CD14-positive monocyte (primary cell): ENCODE measurements at places on chromosomes 3 and 15. TPM values are rescaled to one million over a fixed set of nuclear protein-coding genes. Genes with fewer than 3 reads are reported as not detected.

Gene GOLGA6L7
- not detected for polyA plus RNA-seq

Gene CYP1A2
- polyA plus RNA-seq, result not detected

Gene SLC51B
- not detected for polyA plus RNA-seq

Gene TGM5
- polyA plus RNA-seq, result not detected

Gene ECE2
- not detected for polyA plus RNA-seq

Gene ZNF502
- polyA plus RNA-seq, result 0.20 TPM

Gene TRH
- not detected for polyA plus RNA-seq

Gene RTP1
- polyA plus RNA-seq, result not detected

Gene SPINK8
- polyA plus RNA-seq, result not detected

Gene FGF7
- not detected for polyA plus RNA-seq

DNA sequence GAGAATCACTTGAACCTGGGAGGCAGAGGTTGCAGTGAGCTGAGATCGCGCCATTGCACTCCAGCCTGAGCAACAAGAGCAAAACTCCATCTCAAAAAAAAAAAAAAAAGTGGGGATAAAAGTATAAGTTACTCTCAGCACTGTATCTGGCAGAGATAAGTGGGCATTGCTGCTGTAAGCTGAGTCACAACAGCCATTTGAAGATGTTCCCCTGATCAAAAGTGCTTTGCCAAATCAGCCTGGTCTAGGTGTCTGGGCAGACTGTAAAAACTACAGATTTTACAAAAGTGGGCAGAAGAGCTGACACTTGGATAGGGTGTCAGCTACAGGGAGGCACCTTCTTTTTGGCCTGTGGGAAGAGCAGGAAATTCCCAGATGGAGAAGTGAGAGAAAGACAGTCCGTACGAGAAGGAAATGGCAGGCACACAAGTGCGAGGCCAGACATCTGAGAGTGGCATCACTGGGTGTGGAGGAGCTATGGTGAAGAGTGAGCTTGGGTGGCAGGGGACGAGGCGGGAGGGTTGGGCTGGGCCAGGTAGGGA is 78.5 kb downstream of the TRAK1 start:
- DNase-seq, result no peak

- DNase-seq, result peak; percentile 62
Measured at GRCh38 chr3:122245513-122246174, 62.2 kb downstream of the CASR start.

- DNase-seq, result peak; percentile 27
Measured at GRCh38 chr15:31867536-31868442, 162.5 kb upstream of the CHRNA7 start.

- no peak for DNase-seq
Measured at GRCh38 chr3:31047673-31048072, 153.2 kb upstream of the GADL1 start.

DNA sequence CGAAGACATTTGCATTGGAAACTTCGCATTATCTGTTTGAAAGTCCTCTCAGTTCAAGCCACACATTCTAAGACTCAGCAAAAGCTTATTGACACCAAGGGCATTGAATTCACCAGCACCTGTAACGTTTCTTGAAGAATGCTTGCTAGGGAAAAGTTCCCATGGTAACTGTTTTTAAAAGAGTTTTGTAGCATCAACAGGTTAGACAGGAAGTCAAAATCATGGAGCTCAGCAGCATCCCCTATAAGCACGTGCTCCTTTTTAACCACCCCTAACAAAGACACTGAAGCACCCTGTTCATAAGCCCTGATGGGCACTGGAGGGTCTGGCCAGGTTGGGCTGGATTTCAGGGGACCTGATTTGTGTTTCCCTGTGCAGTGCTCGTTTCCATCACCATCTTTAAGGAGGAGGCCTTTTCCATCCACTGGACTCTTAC is 229.7 kb upstream of the BHLHE40 start:
- no peak for DNase-seq

DNA sequence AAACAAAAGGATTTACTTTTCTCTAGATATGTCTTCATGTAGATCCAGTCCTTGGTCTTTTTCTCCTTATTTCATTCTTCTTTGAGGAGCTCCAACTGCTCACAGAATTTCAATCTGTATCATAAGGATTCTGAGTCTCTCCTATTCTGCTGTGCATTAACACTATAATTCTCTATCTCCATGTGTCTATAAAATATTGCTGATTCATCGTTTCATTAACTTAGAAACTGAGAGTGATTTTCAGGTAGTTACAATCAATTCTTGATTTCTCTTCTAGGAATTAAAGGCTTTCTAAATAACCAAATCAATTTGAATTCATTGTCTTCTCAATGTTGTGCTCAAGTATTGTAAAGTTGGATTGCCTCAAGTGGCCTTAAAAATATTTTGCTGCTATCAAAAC is 651.5 kb upstream of the CADM2 start:
- no peak for DNase-seq

DNA sequence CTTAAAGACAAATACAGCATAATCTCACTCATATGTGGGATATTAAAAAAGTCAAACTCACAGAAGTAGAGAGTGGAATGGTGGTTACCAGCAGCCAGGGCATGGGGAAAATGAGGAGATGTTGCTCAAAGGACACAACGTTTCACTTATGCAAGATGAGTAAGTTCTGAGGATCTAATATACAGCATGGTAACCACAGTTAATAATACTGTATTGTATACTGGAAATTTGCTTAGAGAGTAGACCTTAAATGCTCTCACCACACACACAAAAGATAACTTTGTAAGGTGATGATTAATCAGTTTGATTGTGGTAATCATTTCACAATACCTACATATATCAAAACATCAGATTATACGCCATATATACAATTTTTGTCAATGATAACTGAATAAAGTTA is 60.0 kb downstream of the MYH15 start:
- DNase-seq, result no peak

DNA sequence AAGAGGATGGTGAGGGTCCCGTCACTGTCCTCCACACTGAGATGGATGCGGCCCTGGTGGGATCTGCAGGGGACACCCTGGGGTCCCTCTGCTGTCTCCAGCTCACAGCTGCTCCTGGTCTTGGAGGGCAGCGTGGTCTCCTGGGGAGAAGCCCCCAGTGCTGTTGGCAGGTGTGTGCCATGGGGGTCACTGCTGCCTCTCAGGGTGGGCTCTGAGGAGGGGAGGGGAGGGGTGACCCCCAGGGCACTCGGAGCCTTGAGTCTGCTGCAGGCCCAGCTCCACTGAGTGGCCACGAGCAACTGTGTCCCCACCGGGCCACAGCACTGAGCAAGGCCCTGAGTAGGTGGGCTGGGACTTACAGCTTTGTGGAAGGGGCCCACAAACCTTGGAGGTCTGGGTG is 34.7 kb downstream of the KLHL25 start:
- no peak for DNase-seq

- DNase-seq, result no peak
Measured at GRCh38 chr3:98259-98654, 98.3 kb upstream of the CHL1 start.

DNA sequence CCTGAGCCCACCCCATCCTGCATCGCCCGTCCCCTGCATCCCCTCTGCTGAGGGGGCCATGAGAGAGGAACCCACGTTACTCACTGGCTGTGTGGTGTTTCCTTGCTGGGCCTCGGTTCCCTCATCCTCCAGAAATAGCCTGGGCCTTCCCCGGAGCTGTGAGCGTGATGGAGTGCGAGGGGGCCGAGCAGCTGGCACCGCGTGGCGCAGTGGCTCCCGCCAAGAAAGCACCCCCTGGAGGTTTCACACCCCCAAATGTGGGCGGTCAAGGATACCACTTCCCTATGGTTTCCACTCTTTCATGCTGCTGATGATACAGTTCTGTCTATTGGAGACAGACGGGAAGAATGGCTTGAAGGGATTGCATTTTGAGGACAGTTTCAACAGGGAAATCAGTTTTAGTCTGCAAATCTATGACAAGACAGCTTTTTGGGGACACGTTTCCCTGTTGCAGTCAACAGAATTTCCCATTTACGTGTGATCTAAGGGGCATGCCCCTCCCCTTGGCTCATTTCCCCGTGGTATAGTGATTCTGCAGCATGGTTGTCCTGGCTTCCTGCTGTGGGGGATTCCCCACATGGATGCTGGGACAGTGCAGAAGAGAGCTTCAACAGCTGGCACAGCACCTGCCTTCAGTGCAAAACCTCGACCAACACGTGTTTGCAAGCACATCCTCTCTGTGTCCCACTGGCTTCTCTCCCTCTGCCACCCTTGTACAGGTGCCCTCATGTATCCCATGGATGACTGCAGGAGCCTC is 377.5 kb downstream of the LRTM1 start:
- no peak for DNase-seq

DNA sequence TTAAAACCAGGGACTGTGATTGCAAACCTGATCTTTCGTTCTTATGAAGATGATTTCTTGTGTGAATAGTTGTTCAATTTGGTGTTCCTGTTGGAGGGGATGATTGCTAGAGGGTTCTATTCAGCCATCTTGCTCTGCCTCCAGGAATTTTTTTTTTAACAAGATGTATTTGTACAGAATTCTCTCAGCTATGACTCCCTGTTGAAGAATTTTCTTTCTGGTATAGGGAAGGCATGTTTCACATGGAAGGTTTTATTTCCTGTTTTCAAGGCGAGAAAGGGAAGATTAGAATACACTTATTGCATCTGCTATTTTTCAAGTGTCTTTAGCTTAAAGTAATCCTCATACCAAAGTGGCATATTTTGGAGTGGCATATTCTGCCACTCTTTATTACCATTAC is 5.6 kb upstream of the LRRC34 start:
- DNase-seq, result no peak

DNA sequence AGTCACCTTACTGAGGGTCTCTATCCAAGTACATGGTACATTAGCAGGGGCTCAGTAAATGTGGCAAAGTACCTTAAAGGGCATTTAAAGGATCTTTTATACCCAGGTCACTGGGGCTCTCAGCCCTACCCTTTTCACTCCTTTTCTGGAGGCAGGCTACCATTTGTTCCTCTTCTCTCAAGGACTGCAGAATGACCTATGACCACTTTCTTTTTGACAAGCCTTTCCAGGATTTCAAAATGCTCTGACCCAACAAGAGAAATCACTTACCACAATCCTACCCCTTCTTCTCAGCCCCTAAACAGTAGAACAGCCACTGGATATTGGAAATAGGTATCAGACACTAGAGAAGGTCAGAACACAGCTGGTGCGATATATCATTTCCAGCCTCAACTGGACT is 221.8 kb upstream of the TPRG1 start:
- DNase-seq, result peak; percentile 90
